GM23248 (cell line): ENCODE measurements at places on chromosomes 5 and 9. TPM values are rescaled to one million over a fixed set of nuclear protein-coding genes. Genes with fewer than 3 reads are reported as not detected.

MTRR gene
- total RNA-seq, result 29.3 and 44.0 TPM in 2 replicates

IFT74 gene
- 9.6 and 10.1 TPM in 2 replicates for total RNA-seq

DNA sequence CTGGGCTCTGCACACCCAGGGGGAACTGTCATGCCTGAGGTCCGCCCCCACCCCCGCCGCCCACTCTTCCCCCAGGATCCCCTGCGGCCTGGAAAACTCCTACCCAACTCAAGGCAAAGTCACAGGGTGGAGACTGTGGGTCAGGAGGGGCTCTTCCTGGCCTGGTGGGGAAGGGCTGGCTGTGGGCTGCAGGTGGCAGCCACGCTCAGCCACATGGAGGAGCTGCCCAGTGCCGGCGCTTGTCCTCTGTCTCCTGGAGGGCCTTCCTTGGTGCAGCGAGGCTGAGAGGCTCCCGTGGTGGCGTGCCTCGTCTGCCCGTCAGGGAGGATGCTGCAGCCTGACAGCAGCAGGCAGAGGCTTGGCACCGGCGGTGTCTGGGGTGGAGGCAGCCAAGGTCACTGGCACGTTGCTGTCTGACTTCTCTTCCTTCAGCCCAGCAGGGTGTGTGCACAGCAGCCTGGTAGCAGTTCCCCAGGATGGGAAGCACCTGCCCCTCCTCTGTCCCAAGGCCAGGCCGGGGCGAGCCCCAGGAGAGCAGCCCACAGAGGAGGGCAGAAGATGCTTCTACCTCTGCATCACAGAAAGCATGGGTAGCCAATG is 78.1 kb downstream of the ADAMTS2 start:
- H3K27me3 ChIP-seq, result no peaks in the 10 kb centered on the region
- no peaks in the 10 kb centered on the region for H3K36me3 ChIP-seq
- DNase-seq, result peak; percentile 72
- peak overlapping the region; percentile 100 for H3K27ac ChIP-seq
- H3K4me3 ChIP-seq, result peak overlapping the region; percentile 25
- H3K4me1 ChIP-seq, result peaks cover 72% of the 10 kb centered on the region

- H3K4me3 ChIP-seq, result no peak overlapping the region
- no peak for DNase-seq
- no peak overlapping the region for H3K27ac ChIP-seq
- H3K36me3 ChIP-seq, result no peaks in the 10 kb centered on the region
- H3K27me3 ChIP-seq, result 0 out of 2 replicates have a peak, but pooled peaks cover 12% of the 10 kb centered on the region
- H3K4me1 ChIP-seq, result no peaks in the 10 kb centered on the region
Observed at GRCh38 chr5:80283360-80283759, 27.5 kb upstream of the SERINC5 start.

- peak overlapping the region; percentile 70 for H3K27ac ChIP-seq
- H3K36me3 ChIP-seq, result no peaks in the 10 kb centered on the region
- H3K4me1 ChIP-seq, result peaks cover 41% of the 10 kb centered on the region
- no peak overlapping the region for H3K4me3 ChIP-seq
Observed at GRCh38 chr9:111943746-111944145, 47.1 kb downstream of the UGCG start.

GRCh38 chr9:111978616-111979015 is 82.0 kb downstream of the UGCG start:
- peaks cover 12% of the 10 kb centered on the region for H3K4me1 ChIP-seq
- H3K27me3 ChIP-seq, result no peaks in the 10 kb centered on the region
- peak; percentile 13 for DNase-seq
- H3K36me3 ChIP-seq, result no peaks in the 10 kb centered on the region
- H3K27ac ChIP-seq, result no peak overlapping the region

- H3K27ac ChIP-seq, result no peak overlapping the region
- H3K36me3 ChIP-seq, result no peaks in the 10 kb centered on the region
- H3K27me3 ChIP-seq, result no peaks in the 10 kb centered on the region
Observed at GRCh38 chr9:3648722-3649246, 123.0 kb upstream of the RFX3 start.
